Fibroblast of gingiva (primary cell): ENCODE measurements at places on chromosomes 11 and 22.

- no peak for DNase-seq
Measured at GRCh38 chr11:74604311-74604710, 11.9 kb downstream of the POLD3 start.

DNA sequence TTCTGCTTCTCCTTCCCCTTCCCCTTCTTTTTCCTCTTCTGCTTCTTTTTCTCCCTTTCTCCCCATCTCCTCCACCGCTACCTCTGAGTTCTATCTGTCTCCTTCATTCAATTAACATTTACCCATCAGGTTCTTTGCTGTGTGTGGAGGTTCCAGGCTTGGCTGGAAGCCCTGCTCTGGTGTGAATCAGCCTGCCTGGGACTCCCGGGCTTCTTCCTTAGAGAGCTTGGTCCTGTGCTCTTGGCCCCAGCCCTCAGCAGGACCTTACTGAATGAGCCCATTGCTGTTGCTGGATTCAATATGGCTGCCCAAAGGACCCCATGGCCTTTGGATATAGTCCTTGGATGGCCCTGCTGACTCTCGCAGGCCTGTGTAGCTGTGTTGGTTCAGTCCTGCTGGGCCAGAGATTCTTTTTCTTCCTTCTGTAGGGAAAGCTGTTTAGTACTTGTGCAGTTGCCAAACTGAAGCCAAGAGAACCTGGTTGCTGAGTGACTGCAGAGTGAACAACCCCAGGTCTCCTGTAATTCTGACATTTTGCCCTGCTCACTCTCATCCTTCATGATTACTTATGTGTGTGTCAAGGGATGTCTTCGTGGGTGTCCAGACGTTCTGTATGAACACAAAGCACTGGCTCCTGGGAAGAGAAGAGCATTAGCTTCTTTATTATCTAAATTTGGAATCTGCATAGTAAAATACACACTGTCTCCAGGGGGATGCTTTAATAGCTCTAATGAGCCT is 81.0 kb upstream of the ZBED5 start:
- no peak for DNase-seq

DNA sequence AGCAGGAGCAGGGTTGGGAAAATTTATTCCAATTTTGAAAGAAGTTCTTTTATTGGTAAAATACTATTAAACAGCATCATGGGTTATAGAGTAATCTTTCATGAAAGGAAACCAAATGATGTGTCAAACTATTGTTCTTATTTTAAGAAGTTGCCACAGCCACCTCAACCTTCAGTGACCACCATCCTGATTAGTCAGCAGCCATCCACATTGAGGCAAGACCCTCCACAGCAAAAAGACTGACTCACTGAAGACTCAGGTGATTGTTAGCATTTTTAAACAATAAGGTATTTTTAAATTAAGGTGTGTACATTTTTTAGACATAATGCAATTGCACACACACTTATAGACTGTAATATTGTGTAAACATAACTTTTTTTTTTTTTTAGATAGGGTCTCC is 3.7 kb upstream of the HEPHL1 start:
- no peak for DNase-seq

DNA sequence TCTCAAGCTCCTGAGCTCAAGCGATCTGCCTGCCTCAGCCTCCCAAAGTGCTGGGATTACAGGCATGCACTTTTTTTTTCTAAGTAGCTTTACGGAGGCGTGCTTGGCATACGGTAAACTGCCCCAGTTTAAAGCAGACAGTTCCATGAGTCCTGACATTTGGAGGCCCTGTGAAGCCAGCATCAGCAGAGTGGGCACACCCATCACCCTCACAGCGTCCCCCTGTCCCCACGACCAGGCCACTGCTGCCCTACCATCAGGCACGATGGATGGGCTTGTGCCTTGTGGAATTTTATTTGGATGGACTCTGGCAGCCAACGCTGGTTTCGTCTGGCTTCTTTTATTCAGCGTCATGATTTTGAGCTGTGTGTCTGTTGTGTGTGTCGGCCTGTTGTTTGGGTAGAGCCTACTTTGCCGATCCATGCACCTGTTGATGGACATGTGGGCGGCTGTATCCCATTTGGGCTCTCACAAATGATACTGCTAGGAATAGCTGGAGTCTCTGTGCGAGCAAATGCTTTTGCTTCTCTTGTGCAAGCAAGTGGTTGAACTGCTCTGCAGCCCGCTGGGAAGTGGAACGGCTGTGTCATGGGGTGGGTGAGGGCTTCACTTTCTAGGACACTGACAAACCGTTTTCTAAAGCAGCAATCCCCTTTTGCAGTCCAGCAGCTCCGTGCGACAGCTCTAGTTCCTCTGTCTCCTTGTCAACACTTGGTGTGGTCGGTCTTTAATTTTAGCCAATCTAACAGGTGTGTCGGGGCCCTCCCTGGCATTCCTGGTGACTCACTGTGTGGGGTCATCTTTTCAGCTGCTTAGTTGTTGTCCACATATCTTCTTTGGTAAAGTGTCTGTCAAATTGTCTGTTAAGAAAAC is 23.8 kb downstream of the KCNQ1 start:
- DNase-seq: no peak

DNA sequence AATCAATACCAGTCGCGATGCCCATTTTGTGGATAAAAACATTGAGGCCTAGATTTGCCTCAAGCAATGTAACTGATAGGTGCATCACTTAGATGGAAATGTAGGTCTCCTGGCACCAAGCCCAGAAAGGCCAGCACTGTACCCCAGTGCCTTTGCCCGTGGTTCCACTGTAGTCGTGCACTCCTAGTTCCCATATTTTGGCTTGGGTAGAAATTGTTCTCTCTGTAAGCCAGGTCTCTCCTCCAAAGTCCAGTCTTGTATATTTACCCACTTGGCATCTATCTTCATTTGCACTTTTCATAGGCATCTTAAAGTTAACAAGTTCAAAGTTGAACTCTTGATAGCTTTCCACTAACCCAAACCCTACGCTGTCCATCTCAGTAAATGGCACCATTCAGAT is 41.6 kb upstream of the DMC1 start:
- DNase-seq: no peak

GRCh38 chr11:64120951-64121569 is 44.9 kb downstream of the MACROD1 start:
- no peak for DNase-seq

DNA sequence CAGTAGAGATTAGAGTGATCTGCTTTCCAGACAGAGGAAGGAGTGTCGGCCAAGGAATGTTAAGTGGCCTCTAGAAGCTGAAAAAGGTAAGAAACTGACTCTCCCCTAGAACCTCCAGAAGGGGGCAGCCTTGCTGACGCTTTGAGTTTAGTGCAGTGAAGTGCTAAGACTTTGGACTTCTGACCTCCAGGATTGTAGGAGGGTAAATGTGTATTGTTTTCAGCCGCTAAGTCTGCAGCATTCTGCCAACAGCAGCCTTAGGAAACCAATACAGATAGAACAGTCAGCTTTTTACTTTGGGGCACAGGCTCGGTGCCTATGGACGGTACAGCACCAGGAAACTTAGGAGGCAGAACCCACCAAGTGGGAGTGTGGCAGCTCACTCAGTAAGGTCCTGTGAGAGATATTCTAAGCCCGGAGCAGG is 3.6 kb upstream of the TBC1D22A start:
- DNase-seq: peak; percentile 42

GRCh38 chr22:35229865-35230264 is 27.4 kb upstream of the HMGXB4 start:
- no peak for DNase-seq

- DNase-seq: no peak
Measured at GRCh38 chr11:127223633-127224032, 223.1 kb upstream of the KIRREL3 start.

DNA sequence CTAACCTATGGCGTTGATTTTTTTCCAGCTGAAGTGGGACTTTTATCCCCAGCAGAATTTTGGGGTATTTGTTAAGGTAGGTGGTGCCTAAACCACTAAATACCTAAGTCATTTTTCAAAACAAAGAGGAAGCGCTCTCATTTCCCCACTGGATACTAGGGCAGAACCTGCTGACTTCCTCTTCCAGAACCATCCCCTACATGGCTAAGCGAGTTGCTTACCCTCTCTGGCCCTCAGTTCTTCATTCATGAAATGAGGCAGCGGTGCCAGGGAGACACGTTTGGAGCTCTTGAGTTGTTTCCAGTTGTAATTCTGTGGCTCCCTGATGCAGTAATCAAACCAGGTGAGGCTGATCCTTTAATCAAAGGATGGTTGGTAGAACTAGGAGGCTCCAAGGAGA is 10.0 kb upstream of the MTMR3 start:
- no peak for DNase-seq

- no peak for DNase-seq
Measured at GRCh38 chr22:31100762-31101525, 6.4 kb downstream of the SELENOM start.

- DNase-seq: peak; percentile 57
Measured at GRCh38 chr11:75429902-75430713, 2.9 kb downstream of the KLHL35 start.

- DNase-seq: no peak
Measured at GRCh38 chr11:78834886-78835285, 260.2 kb upstream of the NARS2 start.

- DNase-seq: no peak
Measured at GRCh38 chr11:118953265-118953664, 2.8 kb upstream of the UPK2 start.

- no peak for DNase-seq
Measured at GRCh38 chr11:131370901-131371790, 731 bp downstream of the NTM start.

DNA sequence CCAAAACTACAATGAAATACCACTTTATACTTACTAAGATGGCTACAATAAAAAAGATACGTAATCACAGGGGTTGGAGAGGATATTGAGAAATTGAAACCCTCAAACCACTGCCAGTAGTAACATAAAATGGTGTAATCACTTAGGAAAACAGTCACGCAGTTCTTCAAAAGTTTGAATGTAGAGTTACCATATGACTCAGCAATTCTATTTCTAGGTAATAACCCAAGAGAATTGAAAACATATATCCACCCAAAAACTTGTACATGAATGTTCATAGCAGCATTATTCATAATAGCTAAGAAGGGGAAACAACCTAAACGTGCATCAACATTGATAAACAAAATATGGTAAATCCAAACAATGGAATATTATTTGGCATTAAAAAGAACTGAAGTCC is 24.4 kb upstream of the PSMA1 start:
- DNase-seq: peak; percentile 83

GRCh38 chr11:102287964-102288724 is 29.1 kb upstream of the BIRC3 start:
- DNase-seq: peak; percentile 70

- no peak for DNase-seq
Measured at GRCh38 chr11:110892741-110893285, 180.6 kb upstream of the ARHGAP20 start.

DNA sequence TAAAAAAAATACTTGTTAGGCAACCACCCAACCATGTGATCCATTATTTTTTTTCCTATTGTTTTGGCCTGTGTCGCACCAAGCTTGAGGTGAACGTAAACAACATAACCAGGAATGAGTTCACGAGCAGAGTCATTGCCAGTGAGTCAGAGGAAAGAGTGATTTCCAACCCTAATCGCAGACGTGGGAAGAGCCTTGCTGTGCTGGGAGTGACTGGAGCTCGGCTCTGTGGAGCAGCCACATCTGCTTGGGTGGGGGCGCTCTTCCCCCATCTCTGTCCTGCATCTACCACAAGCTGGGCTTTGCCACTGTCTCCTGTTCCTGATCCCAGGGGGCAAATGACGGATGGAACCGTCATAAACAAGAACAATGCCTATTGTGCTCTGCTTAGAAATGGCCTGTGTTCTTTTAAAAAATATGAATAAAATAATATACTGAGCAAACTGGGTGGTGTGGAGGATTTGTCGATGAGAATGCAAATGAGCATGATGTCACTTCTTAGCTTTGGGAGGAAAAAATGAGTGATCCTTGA is 210.0 kb downstream of the KIRREL3 start:
- DNase-seq: no peak

DNA sequence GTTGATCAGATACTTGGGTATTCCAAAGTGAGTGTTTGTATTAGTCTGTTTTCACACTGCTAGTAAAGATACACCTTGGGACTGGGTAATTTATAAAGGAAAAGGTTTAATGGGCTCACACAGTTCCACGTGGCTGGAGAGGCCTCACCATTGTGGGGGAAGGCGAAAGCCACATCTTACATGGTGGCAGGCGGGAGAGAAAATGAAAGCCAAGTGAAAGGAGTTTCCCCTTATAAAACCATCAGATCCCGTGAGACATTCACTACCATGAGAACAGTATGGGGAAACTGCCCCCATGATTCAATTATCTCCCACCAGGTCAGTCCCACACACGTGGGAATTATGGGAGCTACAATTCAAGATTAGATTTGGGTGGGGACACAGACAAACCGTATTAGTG is 7.0 kb downstream of the TIMM10B start:
- DNase-seq: no peak

GRCh38 chr11:109343242-109343641 is 78.7 kb upstream of the C11orf87 start:
- no peak for DNase-seq

DNA sequence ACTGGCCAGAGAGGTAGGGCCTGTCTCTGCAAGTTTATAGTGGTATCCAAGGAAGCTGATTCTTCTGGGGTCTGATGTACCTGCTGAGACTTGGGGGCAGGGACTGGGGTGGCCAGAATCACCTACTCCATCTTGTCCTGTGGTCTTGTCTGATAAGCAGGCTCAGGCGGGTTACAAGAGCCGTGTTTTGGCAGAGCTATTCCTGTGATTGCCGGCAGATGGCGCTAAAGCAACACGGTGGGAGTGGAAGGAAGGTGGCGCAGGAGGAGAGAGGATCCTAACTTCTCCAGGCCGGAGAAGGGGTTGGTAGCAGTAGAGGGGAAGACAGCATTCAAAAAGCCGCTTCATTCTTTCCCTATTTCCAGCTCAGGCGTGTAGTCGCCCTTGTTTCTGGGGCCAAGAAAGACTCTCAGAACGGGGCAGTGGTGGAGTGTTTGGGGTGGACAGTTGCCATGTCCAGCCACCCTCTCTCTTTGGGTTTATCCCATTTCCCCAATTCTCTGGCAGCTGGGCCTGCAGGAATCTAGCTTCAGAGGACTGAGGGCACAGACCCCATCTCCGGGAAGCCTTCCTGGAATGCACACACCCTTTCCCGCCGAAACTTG is 15.1 kb downstream of the CHRM1 start:
- peak; percentile 66 for DNase-seq

DNA sequence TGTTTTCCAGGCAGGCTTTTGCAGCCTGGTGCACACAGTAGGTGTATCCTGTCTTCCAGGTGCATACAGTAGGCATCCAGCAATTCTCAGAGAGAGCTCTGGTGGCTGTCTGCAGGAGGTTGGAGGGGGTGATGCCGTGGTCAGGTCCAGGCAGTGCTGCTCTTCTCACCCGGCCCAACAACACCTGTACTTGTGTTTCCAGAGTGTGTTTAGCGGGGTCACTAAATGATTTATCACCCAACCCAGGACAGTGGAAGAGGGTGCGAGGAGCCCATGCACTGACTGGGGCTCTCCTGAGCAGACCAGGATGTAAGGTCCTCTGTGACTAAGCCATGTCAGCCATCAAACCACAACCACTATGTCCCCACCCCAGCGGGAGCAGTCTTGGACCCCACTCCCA is 18.6 kb upstream of the FGF3 start:
- no peak for DNase-seq

- DNase-seq: peak; percentile 49
Measured at GRCh38 chr22:39405346-39406085, 5.9 kb downstream of the TAB1 start.
